ENCODE measurements at places on chromosomes 2 and 18. TPM values are rescaled to one million over a fixed set of nuclear protein-coding genes. Genes with fewer than 3 reads are reported as not detected.
A peak's percentile ranks its signal among the peaks of the same experiment; 100 is the strongest.

DNAH7 gene
- not detected for total RNA-seq

SEPTIN2 gene
- total RNA-seq, result 161 TPM

FKBP7 gene
- total RNA-seq, result 3.4 TPM

- H3K4me1 ChIP-seq, result no peaks in the 10 kb centered on the region
- no peaks in the 10 kb centered on the region for H3K36me3 ChIP-seq
- DNase-seq, result no peak
Measured at GRCh38 chr2:199603721-199604291, 146.1 kb upstream of the SATB2 start.

- DNase-seq, result no peak
- no peaks in the 10 kb centered on the region for H3K27me3 ChIP-seq
- H3K4me3 ChIP-seq, result no peak overlapping the region
- no peaks in the 10 kb centered on the region for H3K36me3 ChIP-seq
- no peaks in the 10 kb centered on the region for H3K4me1 ChIP-seq
Measured at GRCh38 chr2:211055438-211055837, 499.0 kb downstream of the CPS1 start.

DNA sequence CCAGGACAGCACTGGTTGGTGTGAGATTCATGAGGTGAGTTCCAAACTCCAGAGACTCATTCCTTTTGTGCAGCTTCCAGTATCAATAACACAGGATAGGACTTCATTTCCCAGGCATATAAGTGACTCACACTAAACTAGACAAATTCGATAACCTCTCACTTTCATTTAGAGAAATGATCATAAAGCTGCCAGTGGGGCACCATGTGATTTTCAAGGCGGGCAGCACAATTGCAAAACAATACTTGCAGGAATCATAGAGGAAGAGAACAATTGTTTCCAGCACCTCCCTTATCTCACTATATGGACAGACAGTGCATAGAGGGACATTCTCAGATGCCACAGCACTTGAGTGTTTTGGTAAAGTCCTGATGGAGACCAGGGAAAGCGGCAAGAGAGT is 31.3 kb upstream of the DNAH7 start:
- H3K27me3 ChIP-seq, result no peaks in the 10 kb centered on the region
- DNase-seq, result no peak
- H3K27ac ChIP-seq, result no peak overlapping the region
- peaks cover 31% of the 10 kb centered on the region for H3K4me1 ChIP-seq
- no peak overlapping the region for H3K4me3 ChIP-seq
- H3K36me3 ChIP-seq, result no peaks in the 10 kb centered on the region

GCG gene
- total RNA-seq, result not detected

DNA sequence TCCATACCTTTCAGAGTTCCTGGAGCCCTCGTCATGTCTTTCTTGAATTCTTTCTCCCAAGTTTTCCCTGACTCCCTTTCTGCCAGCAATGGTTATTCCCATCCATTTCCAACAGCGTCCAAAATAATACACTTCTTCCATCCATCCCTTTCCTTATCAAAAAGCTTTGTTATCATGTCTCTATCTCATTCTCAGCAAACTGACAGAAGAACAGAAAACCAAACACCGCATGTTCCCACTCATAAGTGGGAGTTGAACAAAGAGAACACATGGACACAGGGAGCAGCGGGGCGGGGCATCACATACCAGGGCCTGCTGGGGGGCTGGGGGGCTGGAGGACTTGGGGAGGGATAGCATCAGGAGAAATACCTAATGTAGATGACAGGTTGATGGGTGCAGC is 86.7 kb downstream of the DDX1 start:
- H3K27me3 ChIP-seq, result peaks cover 3% of the 10 kb centered on the region
- H3K36me3 ChIP-seq, result no peaks in the 10 kb centered on the region
- no peak overlapping the region for H3K27ac ChIP-seq
- H3K4me3 ChIP-seq, result no peak overlapping the region
- no peaks in the 10 kb centered on the region for H3K4me1 ChIP-seq
- no peak for DNase-seq

TMEM200C gene
- total RNA-seq, result not detected

DNA sequence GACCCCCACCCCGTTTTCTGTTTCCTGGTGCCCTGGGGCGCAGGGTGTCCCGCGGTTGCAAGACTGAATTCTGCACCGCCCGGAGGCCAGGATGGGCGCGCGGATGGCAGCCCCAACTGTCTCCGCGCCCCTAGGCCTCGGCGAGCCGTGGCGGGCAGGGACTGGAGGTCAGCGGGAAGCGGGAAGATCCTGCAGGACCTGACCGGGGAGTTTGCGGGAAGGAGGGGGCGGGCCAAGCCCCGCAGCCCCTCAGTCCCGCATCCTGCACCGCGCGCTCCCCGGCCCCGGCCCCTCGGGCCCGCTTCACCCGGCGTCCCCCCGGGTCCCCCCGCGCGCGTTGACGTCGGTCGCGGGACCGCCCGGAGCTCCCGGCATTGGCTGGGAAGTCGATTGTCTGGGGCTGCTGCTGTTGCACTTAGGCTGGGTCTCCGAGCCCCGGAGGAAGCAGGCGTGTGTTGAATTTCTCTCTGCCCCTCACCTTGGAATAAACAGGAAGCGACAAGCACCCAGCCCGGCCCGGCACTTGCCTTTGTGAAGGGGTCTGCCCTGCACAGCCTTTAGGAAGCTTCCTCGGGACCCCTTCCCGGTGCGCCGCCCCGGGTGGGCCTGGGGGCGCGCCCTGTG is at the start of gene LDLRAD4:
Gene LDLRAD4, plus strand, starts transcription at position 393 of the 624 bp plus-strand sequence.
- peak; percentile 62 for DNase-seq
- H3K4me1 ChIP-seq, result peaks cover 38% of the 10 kb centered on the region
- H3K36me3 ChIP-seq, result no peaks in the 10 kb centered on the region
- peak within 1 kb of the TSS; percentile 22 for H3K27ac ChIP-seq
- peak within 1 kb of the TSS; percentile 63 for H3K4me3 ChIP-seq

- no peaks in the 10 kb centered on the region for H3K27me3 ChIP-seq
- no peak overlapping the region for H3K27ac ChIP-seq
- H3K4me1 ChIP-seq, result no peaks in the 10 kb centered on the region
- H3K4me3 ChIP-seq, result no peak overlapping the region
Measured at GRCh38 chr18:11119959-11120587, 29.3 kb downstream of the PIEZO2 start.

GRCh38 chr2:233593201-233593600 is 24.2 kb upstream of the UGT1A8 start:
- H3K36me3 ChIP-seq, result no peaks in the 10 kb centered on the region
- no peak overlapping the region for H3K4me3 ChIP-seq
- H3K4me1 ChIP-seq, result no peaks in the 10 kb centered on the region
- H3K27ac ChIP-seq, result no peak overlapping the region
- DNase-seq, result no peak
- H3K27me3 ChIP-seq, result peaks cover 4% of the 10 kb centered on the region

LTBP1 gene
- total RNA-seq, result 0.26 TPM

DNA sequence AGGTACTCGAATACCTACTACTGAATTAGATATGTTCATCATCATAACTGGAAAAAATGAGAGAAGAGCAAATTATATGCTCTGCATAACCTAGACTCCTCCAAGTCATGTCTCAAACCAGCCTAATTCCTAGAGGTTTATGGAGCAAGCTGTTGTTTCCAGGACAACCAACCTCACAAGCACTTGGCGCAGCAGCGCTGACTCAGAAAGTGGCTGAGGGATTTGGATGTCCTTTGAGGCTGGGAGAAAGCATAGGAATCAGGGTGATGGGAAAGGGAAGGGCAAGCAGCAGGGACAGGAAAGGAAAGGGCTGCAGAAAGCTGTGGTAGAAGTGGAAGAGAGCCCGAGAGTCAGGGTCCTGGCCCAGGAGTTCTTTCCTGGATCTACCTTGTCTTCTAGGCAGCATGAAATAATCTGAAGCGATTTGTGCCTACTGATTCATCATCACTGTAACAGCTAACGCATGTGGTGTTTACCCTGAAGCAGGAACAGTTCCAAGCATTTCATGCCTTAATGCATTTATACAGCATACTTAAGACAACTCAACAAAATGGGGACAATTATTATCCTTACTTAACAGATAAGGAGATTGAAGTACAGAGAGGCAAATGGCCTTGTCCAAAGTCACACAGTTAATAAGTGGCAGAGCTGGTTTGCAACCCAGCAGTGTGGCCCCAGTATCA is 3.7 kb downstream of the PLEK start:
- peaks cover 7% of the 10 kb centered on the region for H3K4me1 ChIP-seq
- H3K4me3 ChIP-seq, result no peak overlapping the region
- no peak overlapping the region for H3K27ac ChIP-seq
- DNase-seq, result no peak
- H3K36me3 ChIP-seq, result no peaks in the 10 kb centered on the region
- H3K27me3 ChIP-seq, result peaks cover 22% of the 10 kb centered on the region

- no peaks in the 10 kb centered on the region for H3K4me1 ChIP-seq
- H3K36me3 ChIP-seq, result no peaks in the 10 kb centered on the region
- H3K27ac ChIP-seq, result no peak overlapping the region
- no peak for DNase-seq
- peaks cover 4% of the 10 kb centered on the region for H3K27me3 ChIP-seq
- H3K4me3 ChIP-seq, result no peak overlapping the region
Measured at GRCh38 chr2:15746703-15747550, 155.3 kb downstream of the DDX1 start.

- no peaks in the 10 kb centered on the region for H3K36me3 ChIP-seq
- H3K27ac ChIP-seq, result no peak overlapping the region
- peaks cover 2% of the 10 kb centered on the region for H3K27me3 ChIP-seq
Measured at GRCh38 chr2:173831312-173832229, 133.6 kb downstream of the SP3 start.

Measured in activated CD4-positive, alpha-beta T cell treated with anti-CD3 and anti-CD28 coated beads for 36 hours (primary cell).